Suppressor macrophage (primary cell): ENCODE measurements at places on chromosomes 5 and 9.

DNA sequence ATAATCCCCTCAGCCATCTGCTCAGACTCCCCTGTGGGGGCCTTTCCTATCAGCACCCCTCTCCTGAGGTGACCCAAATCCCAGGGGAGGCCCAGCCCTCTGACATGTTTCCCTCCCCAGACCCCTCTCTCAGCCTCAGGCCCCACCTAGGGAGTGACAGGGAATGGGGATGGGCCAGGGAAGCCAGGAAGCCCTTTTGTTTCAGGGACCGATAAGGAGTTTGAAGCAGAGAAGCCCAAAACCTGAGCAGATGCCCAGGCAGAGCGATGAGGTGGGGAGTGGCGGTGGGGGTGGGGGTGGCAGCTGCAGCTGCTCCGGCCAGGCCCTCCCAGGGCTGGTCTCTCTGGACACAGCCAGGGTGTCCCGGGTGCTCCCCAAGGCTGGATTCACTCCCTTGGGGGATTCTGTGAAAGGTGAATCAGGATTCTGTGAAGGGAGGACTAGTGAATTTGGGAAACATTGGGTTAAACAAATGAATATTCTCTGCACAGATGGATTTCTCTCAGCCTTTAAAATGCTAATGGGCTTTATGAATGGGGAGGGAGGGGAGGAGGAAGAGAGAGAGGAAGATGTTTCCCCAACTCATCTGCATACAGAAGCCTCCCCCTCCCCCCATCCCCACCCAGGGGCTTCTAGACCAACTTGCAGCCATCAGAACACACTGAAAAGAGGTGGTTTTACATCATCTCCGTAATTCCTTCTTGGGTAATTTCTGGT lies 17.4 kb downstream of the AKNA start:
- no peak for DNase-seq

DNA sequence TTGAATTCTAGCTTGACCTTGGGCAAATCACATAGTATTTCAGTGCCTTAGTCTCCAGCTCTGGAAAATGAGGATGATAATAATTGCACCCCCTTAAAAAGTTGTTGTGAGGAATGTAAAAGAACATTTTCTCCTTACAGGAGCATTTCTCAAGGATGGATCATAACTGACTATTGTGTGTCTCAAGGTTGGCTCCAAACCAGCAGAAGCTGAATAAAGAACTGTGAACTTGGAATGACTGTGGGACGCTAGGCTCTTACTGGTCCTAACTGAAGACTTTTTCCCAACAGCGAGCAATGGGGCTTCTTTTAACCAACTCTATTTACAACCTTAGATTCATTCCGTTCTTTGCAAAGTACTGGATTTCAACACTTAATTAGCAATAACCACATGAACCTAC lies 26.2 kb upstream of the GLRX start:
- no peak for DNase-seq

GRCh38 chr5:38463634-38464521 lies 92.6 kb downstream of the LIFR start:
- DNase-seq: no peak

- no peak for DNase-seq
Observed at GRCh38 chr9:36214571-36214970, 23.9 kb downstream of the CLTA start.

DNA sequence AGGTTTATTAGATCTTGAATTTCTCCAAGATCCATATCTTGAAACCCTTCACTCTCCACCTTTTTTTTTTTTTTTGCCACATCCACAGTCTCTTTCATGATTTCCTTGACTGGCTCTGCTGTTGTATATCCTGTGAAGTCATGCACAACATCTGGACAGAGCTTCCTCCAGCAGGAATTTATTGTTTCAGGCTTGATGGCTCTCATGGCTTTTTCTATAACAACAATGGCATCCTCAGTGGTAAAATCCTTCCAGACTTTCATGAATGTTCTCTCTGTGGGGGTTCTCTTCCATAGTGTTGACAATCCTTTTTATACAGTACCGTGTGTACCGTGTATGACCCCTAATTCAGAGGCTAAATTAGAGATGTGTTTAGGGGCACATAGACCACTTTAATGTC lies 24.0 kb downstream of the RANBP17 start:
- no peak for DNase-seq

DNA sequence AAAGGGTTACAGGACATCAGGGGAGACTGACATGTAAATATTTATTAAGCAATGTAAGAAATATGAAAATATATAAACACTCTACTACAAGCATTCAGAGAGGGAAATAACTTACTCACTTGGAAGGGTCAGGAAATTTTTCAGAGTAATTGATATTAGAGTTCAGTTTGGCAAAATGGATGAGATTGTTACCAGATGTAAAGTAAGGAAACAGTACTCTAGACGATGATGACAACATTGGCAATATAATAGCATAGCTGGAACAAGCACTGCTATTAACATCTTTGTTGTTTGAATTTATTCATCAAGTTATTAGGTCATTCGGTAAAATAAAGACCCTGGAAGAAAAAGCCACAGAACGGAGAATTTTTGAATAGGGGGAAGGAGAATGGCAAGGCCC lies 49.1 kb downstream of the GNA14 start:
- no peak for DNase-seq
